ENCODE measurements at places on chromosomes 5 and 9.

GRCh38 chr9:127076860-127077643 is 45.4 kb downstream of the ANGPTL2 start:
- DNase-seq: no peak

GRCh38 chr5:79685627-79686026 is 4.0 kb upstream of the CMYA5 start:
- no peak for DNase-seq

- no peak for DNase-seq
These were observed 30.2 kb upstream of the CDKN2B start for GRCh38 chr9:22039258-22039657.

DNA sequence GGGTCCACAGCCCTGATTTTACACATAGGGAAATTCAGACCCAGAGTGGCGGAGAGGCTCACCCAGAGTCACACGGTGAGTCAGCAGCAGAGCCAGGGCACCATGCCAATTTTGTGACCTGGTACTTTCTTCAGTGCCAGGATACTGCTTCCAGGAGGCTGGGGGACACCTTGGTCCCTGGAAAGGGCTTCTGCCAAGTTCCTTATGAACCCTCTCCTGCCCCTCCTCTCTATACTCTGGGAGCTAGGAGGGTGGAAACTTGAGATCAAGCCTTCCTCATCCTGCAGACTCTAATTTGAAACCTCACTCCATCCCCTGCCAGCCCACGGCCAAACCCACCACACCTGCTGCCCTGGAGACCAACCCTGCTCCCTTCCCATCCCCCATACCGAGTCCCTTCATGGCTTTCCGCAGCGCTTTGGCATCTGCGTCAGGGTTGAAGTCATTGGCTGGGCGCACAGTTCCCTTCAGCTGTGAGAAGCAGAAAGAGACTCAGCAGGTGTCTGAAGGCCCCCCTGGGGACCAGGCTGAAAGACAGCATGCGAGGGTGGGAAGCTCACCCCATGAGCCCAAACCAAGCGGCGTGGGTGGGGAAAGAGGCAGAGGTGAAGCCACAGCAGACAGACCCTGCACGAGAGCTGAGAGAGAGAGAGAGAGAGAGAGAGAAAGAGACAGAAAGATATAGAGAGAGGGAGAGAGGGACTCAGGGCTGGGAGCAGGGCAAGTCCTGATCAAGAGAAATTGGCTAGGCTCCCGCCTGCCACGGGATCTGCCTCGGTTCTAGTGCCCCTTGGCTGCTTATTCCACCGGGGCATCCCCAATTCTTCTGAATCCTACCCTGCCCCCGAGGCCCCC is 33.5 kb downstream of the ANXA6 start:
- no peak for DNase-seq

DNA sequence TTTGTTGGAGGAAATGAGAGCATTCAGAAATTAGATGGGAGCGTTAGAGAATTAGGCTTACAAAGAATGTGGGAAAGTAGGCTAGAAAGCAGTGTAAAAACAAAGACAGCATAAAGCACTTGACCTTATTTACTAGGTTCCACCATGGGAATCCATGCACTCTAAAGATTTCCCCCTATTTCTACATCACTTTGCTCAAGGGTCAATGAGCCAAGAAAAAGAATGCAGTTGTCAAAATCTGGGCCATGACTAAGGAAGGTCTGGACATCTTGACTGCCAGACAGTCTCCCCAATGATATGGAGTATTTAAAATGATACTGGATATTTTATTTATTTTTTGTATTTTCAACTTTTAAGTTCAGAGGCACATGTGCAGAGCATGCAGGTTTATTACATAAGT is 3.4 kb downstream of the TLR4 start:
- no peak for DNase-seq

DNA sequence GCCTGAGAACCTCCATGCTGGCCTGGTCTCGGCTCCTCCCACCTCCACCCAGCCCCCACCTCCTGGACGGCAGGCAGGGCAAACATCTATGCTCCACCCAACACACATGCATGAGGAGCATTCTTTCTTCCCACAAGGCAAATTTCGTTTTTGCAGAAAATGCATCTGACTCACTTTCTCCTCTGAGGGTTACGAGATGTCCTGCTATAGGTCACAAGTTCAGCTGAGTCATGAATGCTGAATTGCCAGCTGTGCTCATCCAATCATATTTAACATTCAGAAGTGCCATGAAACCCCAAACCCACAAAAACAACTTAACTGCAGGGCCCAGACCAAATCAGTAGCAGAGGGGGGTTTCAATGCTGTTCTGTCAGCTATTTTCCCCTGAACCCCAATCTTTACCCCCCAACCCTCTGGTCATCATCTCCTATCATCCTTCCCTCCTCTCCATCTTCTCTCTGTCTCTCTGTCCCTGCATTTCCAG is 39.0 kb upstream of the OSMR start:
- DNase-seq: no peak

- no peak for DNase-seq
These were observed 42.2 kb downstream of the OSMR start for GRCh38 chr5:38888041-38888440.

DNA sequence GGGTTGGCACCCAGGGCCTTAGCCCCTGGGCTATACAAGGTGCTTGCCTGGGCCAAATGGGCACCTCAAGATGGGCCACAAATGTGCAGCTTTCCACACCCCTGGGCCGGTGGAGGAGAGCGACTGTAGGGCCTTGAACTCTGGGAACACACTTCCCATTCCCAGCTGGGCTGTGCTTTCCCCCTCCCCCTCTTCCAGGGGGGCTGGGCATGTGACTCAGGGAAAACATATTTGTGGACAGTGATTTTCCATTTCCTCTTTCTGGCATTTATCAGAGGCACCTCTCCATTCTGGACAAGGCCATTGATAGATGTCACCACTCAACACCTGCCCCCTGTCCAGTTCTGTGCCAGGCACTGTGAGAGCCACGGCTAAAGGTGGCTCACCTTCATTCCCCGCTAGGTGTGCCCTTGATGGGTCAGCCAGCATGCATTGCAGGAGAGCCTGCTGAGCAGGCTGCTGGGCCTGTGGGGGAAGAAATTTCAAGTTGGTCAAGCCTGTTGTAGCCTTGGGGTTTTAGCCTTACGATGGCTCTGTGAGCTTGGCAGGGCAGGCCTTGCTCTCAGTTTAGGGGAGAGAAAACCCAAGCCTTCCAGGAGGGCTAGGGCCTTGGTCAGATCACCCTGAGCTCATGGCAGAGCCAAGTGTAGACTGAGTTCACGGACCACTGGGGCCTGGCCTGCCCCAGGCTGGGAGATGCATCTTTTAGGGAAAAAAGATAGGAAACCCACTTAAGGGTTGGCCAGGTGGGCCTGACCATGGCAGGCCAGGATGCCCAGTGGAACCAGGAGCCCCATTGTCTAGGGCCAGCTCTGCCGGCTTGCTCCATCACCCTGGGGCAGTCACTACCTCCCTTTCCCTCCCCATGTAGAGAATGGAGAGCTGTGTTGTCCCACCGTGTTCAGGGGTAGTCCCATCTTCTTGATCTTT is 113.9 kb downstream of the DAB2IP start:
- no peak for DNase-seq

DNA sequence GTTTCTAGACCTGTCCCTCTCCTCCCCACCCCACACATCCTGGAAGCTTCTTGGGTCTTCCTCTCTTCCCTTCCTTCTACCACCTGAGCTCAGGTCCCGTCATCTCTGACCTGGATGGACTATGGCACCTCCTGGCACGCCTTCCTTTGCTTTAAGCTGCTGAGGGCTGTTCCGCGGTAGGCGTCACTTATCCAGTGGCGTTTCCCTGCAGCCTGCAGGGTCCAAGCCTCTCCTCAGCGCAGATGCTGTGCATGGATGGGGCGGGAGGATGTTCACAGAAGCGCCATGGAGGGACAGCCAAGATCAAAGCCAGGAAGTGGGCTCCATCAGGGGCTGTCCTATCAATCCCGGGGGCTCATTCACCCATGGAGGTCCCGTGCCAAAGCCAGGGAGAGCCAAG is 23.8 kb upstream of the CNOT6 start:
- no peak for DNase-seq

DNA sequence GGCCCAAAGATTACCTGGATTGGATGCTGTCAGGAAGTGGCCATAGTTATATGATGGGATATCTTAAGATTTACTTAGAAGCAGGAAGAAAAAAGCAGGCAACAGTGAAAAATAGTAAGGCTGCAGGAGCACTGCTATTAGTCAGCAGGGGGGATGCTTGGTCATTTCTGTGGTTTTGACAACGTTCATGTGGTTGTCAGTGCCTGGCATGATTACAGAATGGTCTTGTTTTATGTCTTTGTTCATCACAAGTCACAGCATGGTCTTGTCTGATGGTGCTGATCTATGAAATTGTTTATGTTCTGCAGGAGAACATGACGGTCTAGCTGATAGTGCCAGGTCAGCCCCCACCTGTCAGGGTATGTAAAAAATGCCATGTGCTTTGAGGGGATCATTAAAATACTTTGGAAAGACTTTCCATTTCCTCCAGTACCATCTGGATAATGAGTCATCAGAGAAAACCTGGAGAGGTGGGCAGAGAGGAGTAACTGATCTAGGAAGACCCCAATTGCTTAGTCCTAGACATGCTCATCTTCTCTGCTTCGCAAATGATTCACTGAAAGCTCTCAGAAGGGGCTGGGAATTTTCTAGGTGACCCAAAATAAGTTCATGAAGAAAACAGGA is 48.5 kb downstream of the PLGRKT start:
- no peak for DNase-seq

DNA sequence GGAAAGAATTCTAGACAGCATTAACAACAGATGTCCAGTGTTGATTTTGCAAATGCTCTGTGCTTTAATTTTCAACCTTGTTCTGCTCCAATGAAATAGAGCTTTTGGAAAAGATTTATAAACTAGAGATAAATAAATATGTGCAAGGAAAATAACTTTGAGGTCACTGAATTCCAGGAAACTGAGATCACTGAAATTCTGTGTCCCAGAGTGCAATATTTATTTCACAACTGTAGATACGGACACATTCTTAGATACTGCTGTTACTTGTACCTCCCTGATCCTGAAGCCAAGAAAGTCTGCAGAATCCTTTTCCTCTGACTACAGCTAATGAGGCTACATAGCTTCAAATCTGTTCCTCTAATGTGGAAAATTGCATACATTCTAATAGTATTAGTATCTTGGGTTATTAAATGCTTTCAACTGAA is 222.9 kb downstream of the DOCK8 start:
- DNase-seq: no peak

DNA sequence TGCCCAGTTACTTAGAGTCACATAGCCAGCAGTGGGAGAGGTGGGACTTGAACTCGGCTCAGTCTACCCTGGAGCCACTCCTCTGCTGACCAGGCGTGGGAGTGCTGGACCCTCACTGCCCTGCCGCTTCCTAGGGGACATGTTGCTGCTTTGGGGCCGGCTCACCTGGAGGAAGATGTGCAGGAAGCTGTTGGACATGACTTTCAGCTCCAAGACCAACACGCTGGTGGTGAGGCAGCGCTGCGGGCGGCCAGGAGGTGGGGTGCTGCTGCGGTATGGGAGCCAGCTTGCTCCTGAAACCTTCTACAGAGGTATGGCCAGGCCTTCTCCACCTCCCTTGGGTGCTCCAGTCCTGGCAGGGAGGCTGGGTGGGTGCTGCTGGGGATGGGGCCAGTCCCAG is 3.4 kb upstream of the CACFD1 start:
- no peak for DNase-seq

DNA sequence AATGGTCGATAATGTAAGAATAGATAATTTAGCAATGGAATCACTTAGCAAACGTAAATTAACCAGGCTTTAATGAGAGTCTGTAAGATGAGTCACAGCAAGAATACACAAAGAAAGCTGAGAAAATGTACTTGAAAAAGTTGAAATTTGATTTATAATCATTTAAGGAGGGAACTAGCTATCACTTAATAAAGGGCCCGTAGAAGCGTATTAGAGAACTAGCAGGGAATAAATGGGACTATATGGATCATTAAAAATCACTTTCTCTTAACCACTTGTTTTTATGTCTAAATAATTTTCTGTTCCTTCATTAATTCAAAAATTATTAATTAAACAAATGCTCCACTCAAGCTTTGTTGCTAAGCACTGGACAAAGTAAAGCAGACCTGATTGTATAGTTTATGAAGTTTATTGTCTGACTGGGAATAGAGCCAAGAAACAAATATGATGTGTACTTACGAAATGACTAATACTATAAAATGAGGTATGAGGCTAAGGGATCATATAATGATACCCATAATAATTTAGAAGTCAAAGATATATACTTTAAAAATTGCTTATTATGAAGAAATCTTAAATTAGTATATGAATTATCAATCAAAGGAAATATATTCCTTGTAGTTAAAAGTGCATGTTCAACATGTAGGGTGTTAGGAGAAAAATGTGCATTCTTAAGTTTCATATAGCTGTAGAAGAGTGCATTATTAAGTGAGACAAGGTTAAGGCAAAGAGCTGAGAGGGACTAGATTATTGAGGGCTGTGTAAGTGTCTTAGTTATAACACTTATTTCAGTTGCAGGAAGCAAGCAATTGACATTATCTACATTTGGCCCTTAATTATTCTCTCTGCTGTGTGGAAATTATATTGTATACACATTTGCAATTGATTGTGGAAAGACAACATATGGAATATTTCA is 196.8 kb downstream of the PRDM9 start:
- DNase-seq: no peak

- DNase-seq: no peak
These were observed 95.0 kb upstream of the RUFY1 start for GRCh38 chr5:179455320-179455719.

DNA sequence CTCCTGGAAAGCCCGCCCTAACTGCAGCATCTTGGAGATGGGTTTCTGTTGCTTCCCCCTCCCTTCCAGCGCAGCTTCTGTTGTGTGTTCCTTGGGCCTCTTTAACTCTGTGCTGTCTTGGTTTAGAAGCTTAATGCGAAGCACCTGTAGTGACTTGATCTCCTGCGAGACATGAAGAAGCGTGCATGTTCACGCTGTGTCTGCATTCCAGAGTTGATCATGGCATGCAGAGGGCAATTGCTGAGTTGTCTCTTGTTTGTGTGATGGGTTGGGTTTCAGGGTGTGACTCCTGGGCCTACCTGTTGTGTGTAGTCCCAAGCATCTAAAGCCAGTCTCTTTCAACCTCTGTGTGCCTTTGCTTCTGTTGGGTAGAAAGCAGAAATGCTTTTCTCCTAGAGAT is 155.6 kb downstream of the SMARCA2 start:
- DNase-seq: no peak

- DNase-seq: peak; percentile 24
These were observed 591.5 kb downstream of the RAB3C start for GRCh38 chr5:59174248-59174844.

DNA sequence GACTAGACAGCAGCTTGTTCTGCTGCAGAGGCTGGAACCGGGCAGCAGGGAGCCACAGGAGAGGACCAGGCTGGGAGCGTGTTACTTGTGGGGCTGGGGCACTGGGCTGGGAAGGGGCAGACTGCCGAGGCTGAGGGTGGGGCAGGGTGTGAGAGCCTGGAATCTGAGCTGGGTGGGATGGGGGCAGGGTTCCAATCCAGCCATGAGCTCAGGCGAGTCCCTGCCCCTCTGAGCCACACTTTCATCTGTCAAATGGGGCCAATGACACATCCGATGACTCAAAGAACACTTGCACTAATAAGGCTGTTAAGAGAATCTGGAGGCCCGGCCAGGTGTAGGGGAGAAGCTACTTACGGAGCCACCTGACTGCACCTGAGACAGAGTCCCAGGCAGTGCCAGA is 18.7 kb upstream of the WDR38 start:
- no peak for DNase-seq

GRCh38 chr5:140794595-140795258 is at the start of gene PCDHA2:
Gene PCDHA2 (plus strand): TSS chr5:140794852.
- no peak for DNase-seq

- DNase-seq: no peak
These were observed 58.6 kb downstream of the GCNT4 start for GRCh38 chr5:74993743-74994142.
